ENCODE measurements at places on chromosomes 2 and 18. TPM values are rescaled to one million over a fixed set of nuclear protein-coding genes. Genes with fewer than 3 reads are reported as not detected.

Gene PSTPIP2
- total RNA-seq: 8.2 TPM

Gene CFAP221
- not detected for total RNA-seq

Gene MBOAT2
- 36.0 TPM for total RNA-seq

Gene NAB1
- 46.6 TPM for total RNA-seq

Gene ARHGAP28
- total RNA-seq: 27.2 TPM

Gene NCKAP5
- total RNA-seq: 2.6 TPM

Gene KYNU
- 1.5 TPM for total RNA-seq

Gene DES
- total RNA-seq: 69.3 TPM

Gene CLEC4F
- total RNA-seq: not detected

Gene STAT4
- 0.51 TPM for total RNA-seq

Gene AFG3L2
- total RNA-seq: 38.5 TPM

Gene POTEC
- not detected for total RNA-seq

Gene ITGB6
- not detected for total RNA-seq

Gene C2orf92
- 0.77 TPM for total RNA-seq

Gene DLX1
- total RNA-seq: not detected

Gene AGXT
- total RNA-seq: not detected

Gene ANKRD23
- total RNA-seq: 1.3 TPM

Gene SPEG
- total RNA-seq: 13.1 TPM

Gene STARD6
- not detected for total RNA-seq

Gene MC5R
- total RNA-seq: not detected

Gene HOXD12
- total RNA-seq: not detected

Gene CSRNP3
- 0.66 TPM for total RNA-seq

Gene SGPP2
- total RNA-seq: not detected

Gene ASXL3
- total RNA-seq: 0.66 TPM

Gene RUFY4
- total RNA-seq: not detected

Gene PTPRN
- total RNA-seq: 3.5 TPM

Gene DSC2
- total RNA-seq: under 0.01 TPM

Gene RAB17
- total RNA-seq: 0.26 TPM

Gene TMEM247
- total RNA-seq: not detected

Gene ABCG5
- total RNA-seq: not detected

Gene MARCO
- total RNA-seq: not detected

Gene ACTG2
- 4.1 TPM for total RNA-seq

Gene DNAJC5G
- not detected for total RNA-seq

Gene GCKR
- total RNA-seq: 0.26 TPM

Gene CD8B2
- total RNA-seq: not detected

Gene MC4R
- total RNA-seq: not detected

Gene NEU4
- not detected for total RNA-seq
